Stimulated activated CD4-positive, alpha-beta T cell treated with anti-CD3 and anti-CD28 coated beads, Interleukin-1b, Interleukin-23, amount 100 ng/mL, for 24 hours (primary cell): ENCODE measurements at places on chromosomes 4 and X.

- DNase-seq = no peak
These were observed 37.1 kb downstream of the EFHC2 start for GRCh38 chrX:44306356-44306755.

DNA sequence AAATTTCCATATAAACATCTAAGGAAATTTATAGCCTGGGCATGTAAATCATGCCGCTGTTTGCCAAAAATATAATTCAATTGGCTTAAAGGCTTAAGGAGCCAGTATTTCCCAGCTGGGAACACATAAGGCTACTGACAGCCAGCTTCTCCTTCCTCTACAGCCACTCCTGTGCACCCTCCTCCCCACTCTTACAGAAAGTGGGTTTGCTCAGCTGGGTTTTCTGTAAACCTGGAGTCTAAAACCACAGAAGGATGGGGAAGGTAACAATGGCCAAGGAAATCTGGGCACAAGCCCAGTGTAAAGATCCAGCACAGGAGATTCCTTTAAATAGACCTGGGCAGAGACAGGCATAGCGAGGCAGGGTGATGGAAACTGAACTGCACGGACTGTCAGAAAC, 18.5 kb downstream of the ACSL1 start:
- DNase-seq = no peak

- no peak for DNase-seq
These were observed 1.4 kb upstream of the CT47C1 start for GRCh38 chrX:119071381-119071780.

- no peak for DNase-seq
These were observed at the start of gene TBL1X for GRCh38 chrX:9464435-9465371. TSS of gene TBL1X (plus strand) at chrX:9465058. CDS start at chrX:9653587, 188,529 bp downstream.

- no peak for DNase-seq
These were observed 123.4 kb downstream of the ASB9 start for GRCh38 chrX:15146515-15146914.

DNA sequence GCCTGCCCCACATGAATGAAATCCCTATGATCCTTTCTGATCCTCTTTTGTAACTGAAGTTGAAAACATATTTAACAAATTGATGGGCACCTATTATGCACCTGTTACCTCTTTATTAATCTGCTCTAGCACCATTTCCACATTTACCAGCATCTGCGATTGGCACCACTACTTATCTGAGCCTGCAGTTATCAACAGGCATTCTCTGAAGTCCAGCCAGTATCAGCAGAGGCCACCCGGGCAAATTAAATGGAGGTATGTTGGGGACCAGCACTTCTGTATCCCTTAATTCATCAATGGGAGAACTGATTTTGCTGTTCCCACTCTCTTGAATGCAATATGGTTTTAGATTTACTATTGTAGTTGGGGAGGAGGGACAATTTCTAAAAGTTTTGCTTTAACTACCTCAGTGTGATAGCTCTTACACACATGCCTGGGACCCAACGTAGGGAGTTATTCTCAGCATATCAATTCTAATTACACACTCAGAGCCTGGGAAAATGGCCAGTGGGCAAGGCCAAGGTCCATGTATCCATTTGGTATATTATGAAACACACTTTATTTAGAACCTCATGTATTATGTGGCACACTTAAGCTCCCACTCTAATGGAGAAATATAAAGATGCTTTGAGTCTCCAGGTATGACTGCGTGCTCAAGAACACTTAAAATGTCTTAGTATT, 1927.1 kb upstream of the PCDH7 start:
- DNase-seq = no peak

- no peak for DNase-seq
These were observed 233.6 kb downstream of the TRIML1 start for GRCh38 chr4:188372829-188373228.

DNA sequence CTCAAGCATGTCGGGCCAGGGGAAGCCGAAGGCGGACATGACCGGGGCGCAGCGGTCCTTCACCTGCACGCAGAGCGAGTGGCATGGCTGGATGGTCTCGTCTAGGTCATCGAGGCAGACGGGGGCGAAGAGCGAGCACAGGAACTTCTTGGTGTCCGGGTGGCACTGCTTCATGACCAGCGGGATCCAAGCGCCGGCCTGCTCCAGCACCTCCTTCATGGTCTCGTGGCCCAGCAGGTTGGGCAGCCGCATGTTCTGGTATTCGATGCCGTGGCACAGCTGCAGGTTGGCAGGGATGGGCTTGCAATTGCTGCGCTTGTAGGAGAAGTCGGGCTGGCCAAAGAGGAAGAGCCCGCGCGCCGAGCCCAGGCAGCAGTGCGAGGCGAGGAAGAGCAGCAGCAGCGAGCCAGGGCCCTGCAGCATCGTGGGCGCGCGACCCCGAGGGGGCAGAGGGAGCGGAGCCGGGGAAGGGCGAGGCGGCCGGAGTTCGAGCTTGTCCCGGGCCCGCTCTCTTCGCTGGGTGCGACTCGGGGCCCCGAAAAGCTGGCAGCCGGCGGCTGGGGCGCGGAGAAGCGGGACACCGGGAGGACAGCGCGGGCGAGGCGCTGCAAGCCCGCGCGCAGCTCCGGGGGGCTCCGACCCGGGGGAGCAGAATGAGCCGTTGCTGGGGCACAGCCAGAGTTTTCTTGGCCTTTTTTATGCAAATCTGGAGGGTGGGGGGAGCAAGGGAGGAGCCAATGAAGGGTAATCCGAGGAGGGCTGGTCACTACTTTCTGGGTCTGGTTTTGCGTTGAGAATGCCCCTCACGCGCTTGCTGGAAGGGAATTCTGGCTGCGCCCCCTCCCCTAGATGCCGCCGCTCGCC, at the start of gene SFRP2:
Gene SFRP2, minus strand, starts transcription at position 671 of the 864 bp plus-strand sequence. Its CDS starts 248 bp downstream, at position 423.
- no peak for DNase-seq

- DNase-seq = no peak
These were observed 224.1 kb upstream of the GK2 start for GRCh38 chr4:79632114-79632513.

DNA sequence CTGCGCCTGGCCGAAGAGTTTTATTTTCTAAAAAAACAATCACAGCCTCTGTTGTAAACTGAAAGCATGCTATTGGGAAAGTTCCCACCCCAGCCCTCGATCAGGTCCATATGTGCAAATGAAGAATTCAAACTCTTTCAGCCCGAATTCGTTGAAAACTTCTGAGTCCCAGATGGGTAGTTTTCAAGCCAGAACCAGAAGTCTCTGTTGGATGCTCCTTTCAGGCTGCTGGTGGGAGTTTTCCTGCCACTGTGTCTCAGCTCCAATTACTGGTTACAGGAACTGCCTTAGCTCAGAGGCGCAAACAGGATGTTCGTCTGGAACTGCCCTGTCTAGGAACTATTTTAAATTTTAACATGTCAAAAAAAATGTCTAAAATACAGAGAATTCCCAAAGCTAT, 9.3 kb upstream of the ALG13 start:
- DNase-seq = no peak

GRCh38 chr4:115575851-115576250, 462.4 kb upstream of the NDST4 start:
- DNase-seq = no peak

DNA sequence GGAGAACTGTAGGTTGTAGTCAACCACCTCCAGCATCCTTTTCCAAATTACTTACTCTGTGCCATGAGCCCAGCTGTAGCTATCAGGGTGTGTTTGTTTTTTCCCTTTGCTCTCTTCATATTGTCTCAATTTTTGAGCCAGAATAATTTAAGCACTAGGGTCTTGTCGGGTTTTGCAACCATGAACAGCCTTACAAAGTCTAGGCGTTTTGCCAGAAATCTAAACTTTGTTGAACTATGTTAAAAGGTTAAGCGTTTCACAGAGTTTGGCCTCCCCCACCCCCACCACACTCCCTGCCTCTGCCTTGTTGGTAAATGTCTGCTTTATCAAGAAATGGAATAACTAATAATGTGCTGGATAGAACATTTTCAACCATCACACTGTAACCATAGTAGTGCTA, 190.6 kb upstream of the TTC29 start:
- DNase-seq = no peak

DNA sequence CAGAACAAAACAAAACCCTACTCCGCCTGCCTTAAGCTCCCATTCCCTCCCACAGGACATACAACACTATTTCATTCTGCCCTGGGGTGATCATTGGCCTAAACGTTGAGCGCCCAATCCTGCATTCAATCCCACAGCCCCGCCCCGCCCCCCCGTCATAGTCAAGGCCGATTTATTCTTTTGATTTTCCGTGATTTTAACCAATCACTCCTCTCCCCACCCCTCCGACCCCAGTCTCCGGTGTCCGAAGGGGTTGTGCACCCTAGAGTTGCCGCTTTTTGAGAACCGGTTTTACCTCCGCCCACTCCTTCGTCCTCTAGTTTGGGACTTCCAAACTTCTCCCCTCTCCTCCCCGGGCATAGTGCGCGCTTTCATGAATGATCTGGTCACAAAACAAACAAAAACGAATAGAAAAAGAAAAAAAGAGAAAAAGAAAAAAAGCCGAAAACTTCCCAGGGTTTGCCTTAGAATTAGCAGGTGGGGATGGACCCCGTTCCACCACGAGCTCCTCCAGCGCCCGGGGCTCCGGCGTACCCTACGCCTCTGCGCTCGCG, 446 bp upstream of the UBE2A start:
- DNase-seq = no peak

DNA sequence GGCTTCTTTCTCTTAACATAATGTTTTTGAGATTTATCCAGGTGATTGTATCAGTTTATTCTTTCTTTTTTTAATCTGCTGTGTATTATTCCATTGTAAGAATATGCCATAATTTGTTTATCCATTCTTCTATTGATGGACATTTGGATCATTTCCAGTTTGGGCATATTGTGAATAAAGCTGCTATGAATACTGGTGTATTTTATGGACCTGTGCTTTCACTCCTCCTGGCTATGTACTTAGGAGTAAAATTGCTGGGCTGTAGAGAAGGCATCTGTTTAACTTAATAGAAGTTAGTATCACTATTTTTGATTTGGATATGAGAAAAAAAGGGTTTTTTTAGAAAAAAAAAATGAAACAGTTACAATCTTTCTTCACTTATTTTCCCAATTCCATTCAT, 50.0 kb upstream of the FAM9C start:
- no peak for DNase-seq

DNA sequence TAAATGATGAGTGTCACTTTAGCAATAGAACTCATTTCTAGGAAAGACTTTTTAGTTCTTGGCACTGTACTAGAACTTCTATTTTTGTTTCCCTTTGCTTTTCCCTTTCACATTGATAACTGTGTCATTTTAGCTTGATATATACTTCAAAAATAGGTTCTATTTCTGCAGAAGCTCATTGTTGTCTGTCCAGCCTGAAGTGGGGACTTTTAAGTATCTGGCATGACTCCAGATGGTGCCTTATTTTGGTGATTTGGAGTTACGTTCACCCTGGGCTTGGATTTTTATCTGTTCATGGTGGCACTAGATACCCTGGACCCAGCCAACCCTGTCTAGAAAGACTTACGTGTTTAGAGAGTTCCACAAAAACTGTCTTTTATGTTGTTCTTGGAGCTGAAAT, 3.4 kb downstream of the ABHD18 start:
- no peak for DNase-seq

- no peak for DNase-seq
These were observed 31.5 kb downstream of the UCHL1 start for GRCh38 chr4:41288254-41288653.

- no peak for DNase-seq
These were observed 115.6 kb downstream of the SPANXA1 start for GRCh38 chrX:141468940-141469339.

DNA sequence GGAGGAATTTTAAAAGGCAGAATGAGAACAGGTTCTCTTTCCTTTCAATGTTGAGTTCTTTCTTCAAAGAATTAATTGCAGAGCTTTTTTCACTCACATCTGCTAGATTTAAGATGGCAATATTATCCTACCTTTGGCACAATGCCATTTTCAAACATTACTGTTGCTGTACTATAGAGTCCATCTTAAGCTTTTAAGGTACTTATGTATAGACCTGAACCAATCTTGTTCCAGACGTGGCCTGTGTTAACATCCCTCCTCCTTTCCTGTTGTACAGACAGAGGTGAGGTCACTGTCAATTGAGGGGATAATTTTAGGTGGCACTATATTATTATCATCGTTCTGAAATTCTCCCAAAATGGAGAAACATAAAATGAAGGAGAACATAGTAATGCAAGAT, 53.0 kb upstream of the MYOZ2 start:
- DNase-seq = no peak

DNA sequence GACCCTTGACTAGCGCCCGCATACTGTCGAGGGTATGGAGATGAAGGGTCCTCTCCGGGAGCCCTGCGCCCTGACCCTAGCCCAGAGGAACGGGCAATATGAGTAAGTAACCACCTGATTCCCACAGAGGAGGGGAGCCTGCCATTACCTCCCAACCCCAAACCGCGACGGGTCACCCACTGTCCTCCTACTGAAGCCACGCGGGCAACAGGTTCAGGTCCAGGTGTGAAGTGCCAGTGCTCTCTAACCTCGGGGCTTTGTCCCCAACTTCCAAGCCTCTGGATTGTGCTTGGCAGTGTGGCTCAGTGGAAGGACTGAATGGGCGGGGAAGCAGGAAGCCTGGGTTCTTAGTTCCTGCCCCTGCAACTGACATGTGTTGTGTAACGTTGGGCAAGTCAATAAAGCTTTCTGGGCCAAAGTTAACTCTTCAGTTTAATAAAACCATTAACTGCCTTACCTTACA, 694 bp downstream of the OCRL start:
- DNase-seq = no peak

DNA sequence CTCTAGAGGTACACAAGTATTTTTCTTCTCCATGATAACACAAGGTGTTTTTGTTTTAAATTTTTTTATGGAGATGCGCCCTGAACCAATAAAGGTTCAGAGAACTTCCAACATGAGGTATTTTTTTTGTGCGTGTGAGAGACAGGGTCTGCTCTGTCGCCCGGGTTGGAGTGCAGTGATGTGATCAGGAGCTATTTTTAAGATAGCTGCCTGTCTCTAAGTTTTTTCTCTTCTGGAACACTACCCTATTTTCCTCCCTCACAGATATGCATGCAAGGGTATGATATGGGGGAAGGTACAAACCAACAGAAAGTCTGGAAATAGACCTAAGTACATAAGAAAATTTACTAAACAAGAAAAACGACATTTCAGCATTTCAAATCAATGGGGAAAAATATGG, 3.0 kb downstream of the GCNA start:
- DNase-seq = no peak

DNA sequence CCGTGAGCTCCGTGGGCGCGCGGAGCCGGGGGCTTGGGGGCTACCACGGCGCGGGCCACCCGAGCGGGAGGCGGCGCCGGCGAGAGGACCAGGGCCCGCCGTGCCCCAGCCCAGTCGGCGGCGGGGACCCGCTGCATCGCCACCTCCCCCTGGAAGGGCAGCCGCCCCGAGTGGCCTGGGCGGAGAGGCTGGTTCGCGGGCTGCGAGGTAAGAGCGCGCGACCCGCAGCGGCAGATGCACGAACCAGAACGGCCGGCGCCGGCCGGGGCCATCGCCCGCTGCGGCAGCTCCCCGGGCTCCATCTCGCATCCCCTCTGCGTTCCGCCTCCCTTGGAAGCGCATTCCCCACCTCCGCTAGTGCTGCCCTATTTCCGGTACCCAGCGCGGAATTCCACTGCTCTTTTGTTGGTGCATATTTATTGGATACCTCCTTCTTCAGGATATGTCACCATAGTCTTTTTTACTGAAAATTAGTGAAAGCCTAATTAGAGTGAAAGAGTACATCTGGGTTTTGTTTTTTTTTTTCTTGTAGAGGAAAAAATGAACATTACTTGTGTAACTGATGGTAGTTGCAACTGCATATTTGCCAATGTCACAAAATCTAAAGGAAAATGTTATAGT, 797 bp downstream of the PKD2 start:
- DNase-seq = peak; percentile 23

GRCh38 chrX:150157291-150157690, 205.8 kb upstream of the MAMLD1 start:
- DNase-seq = no peak

GRCh38 chr4:38930204-38930603, 62.6 kb downstream of the FAM114A1 start:
- DNase-seq = no peak
